ENCODE measurements at places on chromosomes 3 and 15. TPM values are rescaled to one million over a fixed set of nuclear protein-coding genes. Genes with fewer than 3 reads are reported as not detected.
A peak's percentile ranks its signal among the peaks of the same experiment; 100 is the strongest.

MINAR1 gene
- 0.15 TPM for total RNA-seq

KBTBD8 gene
- 16.2 TPM for total RNA-seq

EIF2B5 gene
- 60.2 TPM for total RNA-seq

LSAMP gene
- total RNA-seq, result not detected

ISY1 gene
- total RNA-seq, result 39.1 TPM

ZIC1 gene
- total RNA-seq, result not detected

AP3B2 gene
- total RNA-seq, result not detected

PAQR5 gene
- total RNA-seq, result 0.11 TPM

THRB gene
- 22.7 TPM for total RNA-seq

- no peak for DNase-seq
These were observed 10.1 kb upstream of the LRRC15 start for GRCh38 chr3:194379651-194380050.

GRCh38 chr15:86834115-86834863 lies 754.6 kb downstream of the AGBL1 start:
- DNase-seq, result no peak

DNA sequence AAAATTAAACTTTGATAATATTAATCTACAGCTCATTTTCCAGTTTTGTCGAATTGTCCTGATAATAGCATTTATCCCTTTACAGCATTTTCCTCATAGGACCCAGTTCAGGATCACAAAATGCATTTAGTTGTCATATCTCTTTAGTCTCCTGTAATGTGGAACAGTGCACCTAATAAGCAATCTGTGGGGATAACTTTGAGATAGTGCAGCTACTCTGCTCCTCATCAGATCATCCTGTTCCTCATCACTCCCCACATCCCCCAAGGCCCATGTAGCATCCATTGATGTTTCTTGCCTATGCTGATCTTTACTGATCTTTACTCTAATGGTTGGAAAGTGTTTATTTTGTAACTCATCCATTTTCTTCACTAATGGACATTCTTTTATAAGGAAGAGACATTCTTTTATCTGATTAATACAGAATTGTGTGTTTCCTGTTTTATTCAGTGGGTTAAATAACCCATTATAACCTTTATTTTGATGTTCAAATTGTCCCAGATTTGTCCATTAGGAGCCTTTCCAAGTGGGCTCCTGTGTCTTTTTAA lies 7.5 kb downstream of the RNF111 start:
- DNase-seq, result no peak

DNA sequence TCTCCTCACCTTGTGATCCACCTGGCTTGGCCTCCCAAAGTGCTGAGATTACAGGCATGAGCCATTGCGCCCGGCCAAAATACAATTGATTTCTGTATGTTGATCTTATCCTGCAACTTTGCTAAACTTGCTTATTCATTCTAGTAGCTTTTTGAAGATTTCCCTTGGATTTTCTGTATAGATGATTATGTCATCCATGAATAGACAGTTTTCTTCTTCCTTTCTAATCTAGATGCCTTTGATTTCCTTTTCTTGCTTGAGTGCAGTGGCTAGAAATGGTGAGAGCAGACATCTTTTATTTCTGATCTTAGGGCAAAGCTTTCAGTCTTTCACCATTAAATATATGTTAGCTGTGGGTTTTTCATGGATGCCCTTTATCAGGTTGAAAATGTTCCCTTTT lies 4.4 kb upstream of the ELP6 start:
- DNase-seq, result no peak

DNA sequence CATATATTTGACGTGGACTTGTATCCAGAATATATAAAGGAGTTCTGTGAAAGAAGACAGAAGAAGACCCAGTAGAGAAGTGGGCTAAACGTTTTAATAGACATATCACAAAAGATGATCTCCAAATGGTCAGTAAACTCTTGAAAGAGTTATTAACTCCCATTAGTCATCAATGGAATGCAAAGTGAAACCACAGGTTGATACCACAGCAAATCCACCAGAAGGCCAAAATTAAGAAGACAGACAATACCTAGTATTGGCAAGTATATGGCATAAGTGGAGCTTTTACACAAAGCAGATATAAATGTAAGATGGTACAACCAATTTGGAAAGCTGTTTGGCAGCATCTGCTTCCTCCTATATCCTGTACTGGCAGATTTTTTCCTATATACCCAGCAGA lies 6.0 kb downstream of the SPATA16 start:
- DNase-seq, result no peak

DNA sequence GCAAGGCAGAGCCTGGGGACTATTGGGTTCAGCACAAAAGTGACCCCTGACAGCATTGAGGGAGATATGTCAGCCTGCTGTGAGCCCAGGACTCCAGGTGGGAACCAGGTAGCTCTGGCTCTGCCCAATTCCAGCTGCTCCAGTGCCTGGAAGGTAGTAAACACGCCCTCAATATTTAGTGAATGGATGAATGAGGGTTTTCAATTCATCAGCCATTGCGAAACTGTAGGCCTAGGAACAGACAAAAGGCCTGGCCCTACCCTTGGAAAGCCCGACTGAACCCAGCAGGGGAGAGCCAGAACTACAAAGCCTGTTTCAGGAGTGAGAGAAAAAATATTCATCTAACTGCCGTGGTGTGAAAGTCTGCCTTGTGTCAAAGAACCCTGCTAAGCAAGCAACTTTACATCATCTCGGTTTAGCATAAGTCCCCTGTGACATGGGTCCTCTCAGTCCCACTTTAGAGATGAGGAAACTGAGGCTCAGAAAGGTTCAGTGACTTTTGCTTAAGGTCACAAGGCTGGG lies 8.1 kb upstream of the CSK start:
- peak; percentile 52 for DNase-seq

- no peak for DNase-seq
These were observed 103.1 kb upstream of the TLE3 start for GRCh38 chr15:70200511-70201424.

GRCh38 chr3:260898-261297 lies 64.3 kb downstream of the CHL1 start:
- no peak for DNase-seq

DNA sequence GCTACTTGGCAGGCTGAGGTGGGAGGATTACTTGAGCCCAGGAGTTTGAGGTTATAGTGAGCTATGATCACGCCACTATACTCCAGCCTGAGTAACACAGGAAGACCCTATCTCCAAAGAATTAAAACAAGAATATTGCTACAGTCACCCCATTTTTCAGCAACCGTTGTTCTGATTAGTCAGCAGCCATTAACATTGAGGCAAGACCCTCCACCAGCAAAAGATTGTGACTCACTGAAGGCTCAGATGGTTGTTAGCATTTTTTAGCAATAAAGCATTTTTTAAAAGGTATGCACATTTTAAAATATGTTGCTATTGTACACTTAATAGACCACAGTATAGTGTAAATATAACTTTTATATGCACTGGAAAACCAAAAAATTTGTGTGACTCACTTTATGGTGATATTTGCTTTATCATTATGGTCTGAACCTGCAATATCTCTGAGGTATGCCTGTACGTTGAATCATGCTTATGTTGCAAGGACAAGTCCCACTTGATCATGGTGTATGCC lies 492.6 kb downstream of the SQOR start:
- DNase-seq, result no peak

- DNase-seq, result no peak
These were observed 12.5 kb downstream of the SSR3 start for GRCh38 chr3:156542101-156543042.

- DNase-seq, result no peak
These were observed 69.8 kb upstream of the GCNT3 start for GRCh38 chr15:59541750-59542149.

DNA sequence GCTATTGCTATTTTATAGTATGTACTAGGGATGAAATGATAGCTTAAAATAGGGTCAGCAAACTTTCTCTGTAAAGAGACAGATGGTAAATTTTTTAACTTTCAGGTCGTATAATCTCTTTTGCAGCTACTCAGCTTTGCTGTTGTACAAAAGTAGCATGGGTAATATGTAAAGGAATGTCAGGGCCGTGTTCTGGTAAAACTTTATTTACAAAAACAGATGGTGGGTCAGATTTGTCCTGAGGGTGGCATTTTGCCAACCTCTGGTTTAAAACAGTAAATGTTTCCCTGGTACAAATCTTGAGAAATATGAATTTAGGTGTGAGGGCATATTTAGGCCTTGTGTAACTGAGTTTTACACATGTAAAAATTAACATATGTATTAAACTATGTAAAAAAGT lies 18.6 kb downstream of the NMD3 start:
- no peak for DNase-seq

- no peak for DNase-seq
These were observed 190.4 kb downstream of the FOXP1 start for GRCh38 chr3:71393093-71393492.

DNA sequence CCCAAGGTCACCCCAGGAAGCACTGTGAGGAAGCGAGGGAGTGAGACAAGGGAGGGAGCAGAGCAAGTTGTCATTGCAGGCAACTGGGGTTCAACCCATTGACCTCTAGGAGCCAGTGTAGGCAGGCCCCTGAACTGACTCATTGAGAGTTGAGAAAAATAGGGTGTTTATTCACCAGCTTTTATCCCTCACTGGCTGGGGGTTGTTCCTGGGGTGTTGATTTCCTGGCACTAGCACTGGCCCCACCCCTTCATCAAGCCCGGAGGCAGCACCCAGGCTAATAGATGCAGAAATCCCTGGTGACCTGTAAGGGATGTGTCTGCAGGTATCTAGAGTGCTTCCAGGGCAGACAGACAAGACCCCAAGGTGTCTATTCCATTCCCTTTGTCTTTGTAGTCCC lies 183.9 kb downstream of the ARRDC4 start:
- no peak for DNase-seq

- DNase-seq, result peak; percentile 76
These were observed 37.4 kb downstream of the FRMD5 start for GRCh38 chr15:44157679-44158078.

- DNase-seq, result no peak
These were observed 501.3 kb upstream of the TPRG1 start for GRCh38 chr3:188670446-188670845.

- DNase-seq, result no peak
These were observed 85.4 kb downstream of the HES1 start for GRCh38 chr3:194221336-194221735.

DNA sequence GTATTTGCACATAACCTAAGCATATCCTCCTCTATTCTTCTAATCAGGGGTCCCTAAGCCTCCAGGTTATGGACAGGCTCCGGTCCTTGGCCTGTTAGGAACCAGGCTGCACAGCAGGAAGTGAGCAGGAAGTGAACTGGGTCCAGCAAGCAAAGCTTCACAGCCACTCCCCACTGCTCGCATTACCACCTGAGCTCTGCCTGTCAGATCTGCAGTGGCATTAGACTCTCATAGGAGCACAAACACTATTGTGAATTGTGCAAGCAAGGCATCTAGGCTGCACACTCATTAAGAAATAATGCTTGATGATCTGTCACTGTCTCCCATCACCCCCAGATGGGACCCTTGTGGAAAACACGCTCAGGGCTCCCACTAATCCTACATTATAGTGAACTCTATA lies 9.8 kb downstream of the MSL2 start:
- peak; percentile 69 for DNase-seq

DNA sequence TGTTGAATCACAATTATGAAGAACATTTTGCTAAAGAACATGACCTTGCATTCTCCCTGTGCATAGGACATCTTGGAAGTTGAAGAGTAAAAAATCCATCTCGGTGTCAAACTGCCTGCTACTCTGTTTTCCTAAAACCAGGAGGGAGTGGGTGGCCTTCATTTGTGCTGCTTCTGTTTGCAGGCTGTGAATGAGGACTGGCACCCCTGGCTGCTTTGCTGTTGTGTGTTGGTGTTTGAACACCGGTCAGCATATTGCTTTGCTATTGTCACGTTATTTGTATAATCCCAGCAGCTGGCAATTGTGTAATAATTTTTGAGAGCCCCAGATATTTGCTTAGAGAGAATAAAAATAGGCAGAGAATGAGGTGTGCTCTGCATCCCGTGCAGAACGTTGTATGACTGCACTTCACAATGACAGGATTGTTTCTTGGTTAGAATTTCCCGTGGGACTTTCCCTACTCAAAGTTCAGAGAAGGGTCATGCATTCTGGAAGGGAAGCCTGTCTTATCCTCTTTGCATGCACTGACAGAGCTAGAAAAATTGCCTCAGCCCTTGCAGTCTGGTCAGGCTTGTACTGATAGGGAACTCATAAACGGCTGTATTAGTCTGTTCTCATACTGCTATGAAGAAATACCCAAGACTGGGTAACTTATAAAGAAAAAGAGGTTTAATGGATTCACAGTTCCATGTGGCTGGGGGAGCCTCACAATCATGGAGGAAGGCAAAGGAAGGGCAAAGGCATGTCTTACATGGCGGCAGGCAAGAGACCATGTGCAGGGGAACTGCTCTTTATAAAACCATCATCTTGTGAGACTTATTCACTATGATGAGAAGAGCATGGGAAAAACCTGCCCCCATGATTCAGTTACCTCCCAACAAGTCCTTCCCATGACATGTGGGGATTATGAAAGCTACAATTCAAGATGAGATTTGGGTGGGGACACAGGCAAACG lies 16.3 kb downstream of the SV2B start:
- peak; percentile 39 for DNase-seq

GRCh38 chr3:10196389-10197052 lies 31.8 kb downstream of the IRAK2 start:
- no peak for DNase-seq

GRCh38 chr3:36679384-36680200 lies 84.8 kb downstream of the DCLK3 start:
- no peak for DNase-seq

GRCh38 chr3:31043184-31043819 lies 148.8 kb upstream of the GADL1 start:
- DNase-seq, result no peak

DNA sequence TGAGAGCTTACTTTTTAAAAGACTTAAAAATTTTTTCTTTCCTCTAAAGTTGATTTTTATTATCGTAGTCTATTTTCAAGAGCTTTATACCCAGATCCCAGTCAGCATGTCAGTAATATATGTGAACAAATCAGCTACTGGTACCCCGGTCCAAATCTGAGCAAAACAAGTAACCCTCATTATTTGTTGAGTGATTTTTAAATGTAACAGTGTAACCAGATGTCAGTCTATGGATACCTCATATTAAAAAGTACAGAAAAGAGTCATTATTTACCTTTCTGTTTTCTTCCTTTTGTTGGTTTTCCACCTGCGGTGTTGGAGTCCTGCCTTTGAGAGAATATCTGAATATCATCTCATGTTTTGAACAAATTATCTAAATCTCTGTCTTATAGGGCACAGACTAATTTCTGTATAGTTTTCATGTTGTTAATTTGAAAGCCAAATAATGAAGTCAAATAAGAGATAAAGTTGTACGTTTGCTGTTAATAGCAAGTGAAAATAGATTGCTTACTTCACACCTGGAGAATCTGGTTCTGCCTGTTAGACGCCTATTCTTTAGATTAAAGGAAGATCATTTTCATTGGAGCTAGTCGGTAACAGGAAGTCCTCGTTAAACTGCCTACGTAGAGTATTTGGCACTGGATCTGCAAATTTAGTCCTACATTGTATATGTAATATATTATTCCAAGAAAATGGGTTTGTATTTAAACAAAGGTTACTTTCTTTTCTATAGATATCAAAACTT lies at the start of gene STX19:
TSS of gene STX19 (minus strand) at position 505 of the 745 bp plus-strand sequence. CDS start 13,328 bp downstream, outside the sequence.
- DNase-seq, result no peak

GRCh38 chr3:190314741-190315140 lies 7.5 kb downstream of the CLDN1 start:
- DNase-seq, result no peak

- peak; percentile 22 for DNase-seq
These were observed 231.5 kb downstream of the LRTM1 start for GRCh38 chr3:54696313-54696712.

- no peak for DNase-seq
These were observed 2.0 kb downstream of the ANKRD28 start for GRCh38 chr3:15795651-15796308.

All from HepG2 (cell line).